ENCODE measurements at places on chromosomes 11 and 22.

- DNase-seq = no peak
Measured at GRCh38 chr11:65184146-65184545, 2.4 kb downstream of the CAPN1 start.

GRCh38 chr22:37880668-37881440 lies 25.2 kb upstream of the MICALL1 start:
- no peak for DNase-seq

- DNase-seq = no peak
Measured at GRCh38 chr11:64529559-64530520, 61.2 kb upstream of the SLC22A12 start.

DNA sequence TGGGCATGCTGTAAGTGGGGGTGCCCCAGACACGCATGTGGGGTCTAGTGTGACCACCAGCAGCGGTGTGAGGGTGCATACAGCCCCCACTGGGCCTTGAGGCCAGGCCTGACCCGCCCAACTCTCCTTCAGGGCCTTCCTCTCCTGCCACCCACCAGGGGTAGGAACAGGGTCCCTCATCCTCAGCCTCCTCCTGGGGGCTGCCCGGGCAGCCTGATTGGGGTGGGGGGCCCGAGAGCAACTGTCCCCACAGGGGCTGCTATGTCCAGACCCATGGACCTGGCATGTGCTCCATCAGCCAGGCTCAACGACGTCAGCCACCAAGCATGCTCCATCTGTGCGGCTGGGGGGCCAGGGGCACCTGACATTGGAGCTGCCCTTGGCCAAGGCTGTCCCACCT lies 27.2 kb downstream of the RTN4R start:
- DNase-seq = no peak

DNA sequence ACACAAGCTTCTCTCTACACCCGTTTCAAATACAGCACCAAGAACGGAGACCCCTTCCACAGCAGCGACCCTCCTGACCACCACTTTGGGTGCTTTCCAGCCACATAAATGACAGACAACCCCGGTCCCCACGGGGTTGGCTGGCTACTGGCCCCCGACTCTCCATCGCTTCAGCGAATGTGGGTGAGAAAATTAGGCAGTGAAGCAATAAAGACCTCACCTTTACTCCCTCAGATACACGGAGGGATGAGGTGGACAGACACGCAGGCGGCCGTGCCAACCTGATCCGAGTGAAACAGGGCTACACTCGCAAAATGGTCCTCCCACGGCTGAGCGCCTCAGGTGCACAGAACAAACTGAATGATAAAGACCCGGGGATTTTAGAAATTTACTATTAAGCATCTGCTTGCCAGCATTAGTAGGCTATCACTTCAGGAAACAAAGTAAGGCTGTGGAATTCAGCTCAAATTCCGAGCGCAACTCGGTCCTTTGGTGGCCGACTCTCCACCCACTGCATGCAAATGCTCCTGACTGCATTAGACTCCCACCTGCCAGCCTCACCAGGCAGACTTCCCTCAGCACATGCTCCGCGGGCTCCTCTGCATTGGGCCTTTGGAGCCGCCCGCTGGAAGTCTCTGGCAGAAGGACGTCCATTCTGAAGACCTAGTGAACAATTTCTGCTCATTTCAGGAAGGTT lies 12.8 kb upstream of the EFCAB6 start:
- no peak for DNase-seq

DNA sequence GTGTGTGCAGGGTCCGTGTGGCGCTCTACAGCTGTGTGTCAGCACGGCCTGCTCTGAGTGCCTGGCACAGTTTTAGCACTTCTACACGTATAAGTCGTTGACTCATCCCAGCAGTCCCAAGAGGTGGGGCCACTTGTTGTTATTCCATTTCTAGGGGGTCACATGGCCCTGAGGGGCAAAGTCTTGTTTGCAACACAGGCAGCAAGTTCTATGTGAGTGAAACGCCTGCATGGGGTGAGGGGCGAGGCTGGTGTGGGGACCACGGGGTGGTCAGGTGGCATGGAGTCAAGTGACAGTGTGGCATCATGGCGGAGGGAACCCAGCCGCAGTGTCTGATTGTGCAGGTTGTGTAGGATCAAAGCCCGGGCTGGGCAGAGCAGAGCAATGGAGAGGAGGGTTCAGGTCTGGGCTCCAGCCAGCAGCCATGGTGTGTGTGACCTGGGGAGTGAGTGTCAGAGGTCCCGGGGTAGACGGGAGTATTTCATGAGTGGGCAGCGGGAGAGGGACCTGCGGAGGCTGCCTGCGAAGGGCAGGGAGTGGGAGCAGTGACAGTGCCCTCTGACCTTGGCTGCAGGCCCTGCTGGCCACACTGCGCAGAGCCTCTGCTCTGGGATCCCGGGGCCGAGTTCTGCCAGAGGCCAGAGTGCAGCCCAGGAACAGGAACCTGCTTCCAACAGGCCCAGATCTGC lies 27.9 kb downstream of the SHANK3 start:
- no peak for DNase-seq

- peak; percentile 81 for DNase-seq
Measured at GRCh38 chr11:33257160-33257896, at the start of gene HIPK3. Gene HIPK3 (plus strand): TSS chr11:33257381.

Measured in CD4-positive, alpha-beta T cell treated with Interleukin-17A for 4 hours (primary cell).